ENCODE measurements at places on chromosomes 13 and 19.

DNA sequence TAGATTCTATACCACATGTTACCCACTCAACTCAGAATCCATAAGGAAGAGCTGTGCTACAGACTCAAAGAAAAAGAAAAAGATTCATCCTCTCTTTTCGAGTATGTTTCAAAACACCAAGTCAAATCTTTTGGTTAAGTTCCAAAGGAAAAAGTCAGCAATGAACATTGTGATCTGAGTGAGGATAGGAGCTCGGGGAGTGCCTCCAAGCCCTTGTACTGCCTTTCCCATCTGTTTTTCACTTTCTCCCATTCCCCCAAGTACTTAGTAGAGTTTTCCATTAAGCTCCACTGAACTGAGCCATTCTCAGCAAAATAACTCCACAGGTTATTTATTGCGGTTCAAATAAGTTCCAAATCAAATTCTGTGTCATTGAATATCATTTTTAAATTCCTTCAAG lies 47.7 kb upstream of the MAB21L1 start:
- no peak for DNase-seq

DNA sequence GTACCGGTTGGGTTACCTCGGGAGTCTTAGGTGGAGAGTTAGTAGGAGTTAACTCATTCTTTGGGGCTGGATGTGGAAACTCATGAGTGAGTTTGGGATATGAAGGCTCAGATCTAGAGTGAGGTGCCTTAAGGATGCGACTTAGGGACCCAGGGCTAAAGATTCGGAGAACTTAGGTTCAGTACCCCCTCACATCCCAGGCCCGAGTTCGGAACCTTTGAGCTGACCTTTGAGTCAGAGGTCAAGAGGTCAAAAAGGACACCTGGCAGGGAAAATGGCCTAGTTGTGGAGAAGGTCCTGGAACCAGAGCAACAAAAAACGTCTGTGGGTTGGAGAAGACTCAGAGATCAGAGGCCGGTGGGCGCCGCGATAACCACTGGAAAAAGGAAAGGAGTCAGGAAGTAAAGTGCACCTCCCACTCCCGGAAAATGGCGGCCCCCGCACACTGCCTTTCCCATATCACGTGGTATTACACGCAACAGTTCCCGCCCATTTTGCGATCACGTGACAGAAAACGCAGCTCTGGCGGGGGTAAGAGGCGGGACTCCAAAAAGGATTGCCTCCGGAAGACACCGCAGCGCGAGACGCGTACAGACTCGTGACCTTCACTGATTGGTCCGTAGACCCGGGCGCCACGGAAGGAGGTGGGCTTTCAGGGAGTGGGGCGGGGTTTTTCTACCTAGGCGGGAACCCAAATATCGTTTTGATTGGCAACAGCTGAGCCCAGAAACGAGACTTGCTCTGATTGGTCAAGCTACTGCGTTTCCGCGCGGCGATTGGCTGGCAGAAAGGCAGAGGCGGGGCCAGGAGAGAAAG lies at the start of gene ACTMAP:
ACTMAP (minus strand) TSS at position 420 of the 816 bp plus-strand sequence. CDS start 674 bp downstream, outside the sequence.
- peak; percentile 98 for DNase-seq

DNA sequence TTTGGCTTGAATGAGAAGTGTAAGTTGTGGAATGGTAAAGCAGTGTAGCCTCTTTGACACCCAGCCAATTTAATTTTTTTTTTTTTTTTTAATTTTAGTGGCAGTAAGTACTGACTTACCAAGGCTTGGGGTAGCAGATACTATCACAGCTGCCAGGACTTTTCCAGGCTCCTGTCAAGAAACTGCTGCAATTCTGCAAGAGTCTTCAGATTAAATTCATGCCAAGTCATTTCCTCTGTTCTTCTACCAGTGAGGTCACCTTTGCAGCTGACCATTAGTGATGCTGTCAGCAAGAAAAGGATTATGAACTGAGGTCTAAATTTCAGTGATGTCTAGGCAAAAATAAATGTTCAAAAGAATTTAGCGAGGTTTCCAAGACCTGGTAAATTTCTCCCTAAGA lies 91.2 kb downstream of the GGACT start:
- DNase-seq = no peak

GRCh38 chr13:77544758-77545338 lies 9.3 kb downstream of the SCEL start:
- DNase-seq = no peak

DNA sequence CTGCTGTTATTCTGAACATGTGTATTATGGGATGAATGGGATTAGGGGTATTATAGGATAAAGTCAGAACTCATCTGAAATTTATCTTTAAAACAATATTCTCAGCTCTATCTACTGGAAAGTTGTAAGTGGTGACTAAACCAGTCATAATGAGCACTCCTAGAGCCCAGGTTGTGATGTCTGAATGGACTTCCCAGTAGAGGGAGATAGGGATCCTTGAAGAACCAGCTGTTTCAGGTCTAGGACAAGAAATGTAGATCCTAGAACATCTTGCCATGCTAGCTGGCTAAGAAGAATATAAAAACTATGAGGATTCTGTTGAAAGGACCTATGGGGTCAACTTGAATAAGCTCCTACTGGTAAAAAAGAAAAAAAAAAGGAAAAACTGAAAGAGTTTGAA lies 310.8 kb downstream of the SLC7A1 start:
- DNase-seq = no peak

GRCh38 chr13:77583581-77583980 lies 48.1 kb downstream of the SCEL start:
- DNase-seq = no peak

- no peak for DNase-seq
These were observed 10.3 kb upstream of the MEDAG start for GRCh38 chr13:30895773-30896172.

DNA sequence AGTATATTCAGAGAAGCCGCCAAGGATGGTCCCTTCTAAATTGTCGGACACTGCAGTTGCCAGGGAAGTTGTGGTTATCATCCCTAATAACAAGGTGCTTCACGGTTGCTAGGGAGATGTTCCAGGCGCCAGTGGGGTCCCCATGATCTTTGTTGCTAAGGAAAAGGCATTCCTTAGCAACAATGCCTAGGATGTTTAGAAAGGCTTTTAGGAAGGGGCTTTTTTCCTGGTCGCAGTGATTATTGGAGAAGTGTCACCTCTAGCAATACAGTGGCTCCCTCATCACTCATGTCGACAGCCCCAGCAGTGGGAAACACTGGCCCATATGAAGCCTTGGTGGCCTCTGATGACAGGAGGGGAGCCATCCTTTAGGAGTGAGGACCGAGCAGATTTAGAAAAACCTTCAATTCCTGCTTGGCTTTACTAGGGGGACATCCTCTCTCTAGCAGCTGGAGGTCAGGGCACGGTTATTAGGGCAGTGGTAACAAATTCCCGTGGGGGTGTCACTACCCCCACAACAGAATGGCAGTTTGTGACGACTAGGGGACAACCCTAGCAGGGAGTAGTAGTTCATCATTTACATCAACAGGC lies 6.4 kb upstream of the TMC4 start:
- no peak for DNase-seq

- no peak for DNase-seq
These were observed 6.0 kb upstream of the TEX30 start for GRCh38 chr13:102779436-102780159.

- no peak for DNase-seq
These were observed 1.5 kb downstream of the DHX34 start for GRCh38 chr19:47350630-47351029.

- no peak for DNase-seq
These were observed 18.0 kb upstream of the IZUMO2 start for GRCh38 chr19:50181121-50181520.

DNA sequence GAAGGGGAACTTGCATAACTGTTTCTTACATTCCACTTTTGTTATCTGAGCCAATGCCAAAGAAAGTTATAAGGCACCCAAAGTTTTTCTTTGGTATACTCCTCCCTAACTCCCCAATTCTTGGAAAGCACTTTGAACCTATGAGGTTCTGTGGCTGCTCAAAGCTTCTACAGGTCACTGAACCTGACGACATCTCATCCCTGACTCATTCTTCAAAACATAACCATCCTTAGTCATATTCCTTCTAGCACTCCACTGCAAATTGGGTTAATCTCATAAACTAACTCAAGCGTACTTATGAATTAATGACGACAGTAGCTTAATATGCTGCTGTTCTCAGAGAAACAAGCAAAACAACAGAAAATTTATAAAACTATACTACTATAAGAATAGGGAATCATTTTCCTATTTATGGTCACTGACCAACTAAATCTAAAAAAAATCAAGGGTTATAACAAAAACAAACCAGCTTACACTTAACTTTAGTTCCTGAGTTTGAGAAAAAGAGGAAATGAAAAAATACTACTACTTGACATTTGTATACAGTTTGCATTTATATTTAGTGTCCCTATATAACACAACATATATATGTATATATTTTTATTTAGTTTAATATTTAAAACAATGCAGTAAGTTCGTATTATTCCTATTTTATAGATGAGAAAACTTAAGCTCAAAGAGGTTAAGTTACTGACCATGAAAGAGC lies 69.1 kb downstream of the CAB39L start:
- no peak for DNase-seq

- DNase-seq = no peak
These were observed 152.6 kb downstream of the KLF12 start for GRCh38 chr13:73981595-73981994.

GRCh38 chr19:31504221-31504620 lies 155.0 kb upstream of the TSHZ3 start:
- DNase-seq = no peak

DNA sequence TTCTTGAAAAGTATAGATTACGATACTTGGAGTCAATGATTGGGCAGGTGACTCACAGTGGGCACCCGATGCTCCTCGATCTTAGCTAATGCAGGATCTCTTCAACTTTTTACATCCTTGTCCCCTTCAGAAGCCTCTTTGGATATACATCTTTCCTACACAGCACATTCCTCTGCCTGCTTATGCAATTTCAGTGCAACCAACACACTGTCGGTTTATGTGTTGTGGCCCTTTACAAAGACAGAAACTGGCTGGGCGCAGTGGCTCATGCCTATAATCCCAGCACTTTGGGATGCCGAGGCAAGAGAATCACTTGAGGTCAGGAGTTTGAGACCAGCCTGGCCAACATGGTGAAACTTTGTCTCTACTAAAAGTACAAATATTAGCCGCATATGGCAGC lies 2.6 kb downstream of the GPR42 start:
- DNase-seq = no peak

DNA sequence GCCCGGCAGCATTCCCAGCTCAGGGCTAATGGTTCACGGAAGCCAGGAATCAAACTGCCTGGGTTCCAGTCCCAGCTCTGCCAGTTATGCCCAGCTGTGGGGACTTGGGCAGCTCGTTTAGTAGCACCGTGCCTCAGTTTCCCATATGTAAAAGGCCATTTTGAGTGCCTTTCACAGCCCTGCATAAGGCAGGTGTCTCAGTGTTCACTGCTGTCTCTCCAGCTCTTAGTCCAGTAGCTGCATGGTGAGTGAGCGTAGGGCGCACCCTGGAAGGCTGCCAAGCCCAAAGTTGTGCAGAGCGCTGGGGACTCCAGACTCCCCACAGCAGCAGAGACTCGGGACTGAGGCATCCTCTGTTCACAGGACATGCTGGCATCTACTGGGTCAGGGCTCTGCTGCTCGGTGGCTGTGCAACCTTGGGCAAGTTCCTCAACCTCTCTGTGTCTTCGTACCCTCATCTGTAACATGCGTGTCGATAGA lies 5.5 kb downstream of the RPL28 start:
- no peak for DNase-seq

- no peak for DNase-seq
These were observed 4.3 kb upstream of the ACP5 start for GRCh38 chr19:11581740-11582139.

DNA sequence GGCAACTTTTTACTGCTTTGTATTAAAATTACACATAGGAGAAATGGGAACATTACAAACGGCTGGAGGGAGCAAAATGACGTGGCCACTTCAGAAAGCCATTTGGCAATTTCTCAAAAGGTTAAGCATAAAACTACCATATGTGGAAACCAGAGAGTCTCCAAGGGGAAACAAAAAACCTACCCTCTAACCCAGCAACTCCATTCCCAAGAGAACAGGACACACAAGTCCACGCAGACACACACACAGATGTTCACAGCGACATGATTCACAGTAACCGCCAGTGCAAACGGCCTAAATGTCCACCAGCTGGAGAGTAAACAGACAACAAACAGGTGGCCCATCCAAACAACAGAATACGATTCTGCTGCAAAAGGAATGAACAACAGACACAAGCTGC lies 37.2 kb downstream of the STK24 start:
- no peak for DNase-seq

DNA sequence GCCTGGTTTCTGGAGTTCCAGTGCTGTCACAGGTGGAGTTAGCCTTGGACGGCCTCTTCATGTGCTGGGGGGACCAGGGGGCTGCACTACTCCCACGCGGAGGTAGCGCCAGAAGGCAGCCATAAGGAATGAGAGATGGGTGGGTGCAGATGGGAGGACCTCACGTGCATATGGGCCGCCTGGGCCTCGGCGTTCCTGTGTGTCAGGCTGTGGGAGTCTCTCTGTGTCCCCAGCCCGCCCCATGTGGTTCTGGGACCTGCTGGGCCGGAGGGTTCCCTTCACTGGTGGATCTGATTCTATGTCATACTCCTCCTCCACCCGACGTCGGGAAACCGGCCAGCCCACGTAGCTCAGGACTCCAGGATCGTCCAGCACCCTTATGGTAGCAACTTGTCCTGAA lies 149.0 kb upstream of the SOX1 start:
- DNase-seq = no peak

DNA sequence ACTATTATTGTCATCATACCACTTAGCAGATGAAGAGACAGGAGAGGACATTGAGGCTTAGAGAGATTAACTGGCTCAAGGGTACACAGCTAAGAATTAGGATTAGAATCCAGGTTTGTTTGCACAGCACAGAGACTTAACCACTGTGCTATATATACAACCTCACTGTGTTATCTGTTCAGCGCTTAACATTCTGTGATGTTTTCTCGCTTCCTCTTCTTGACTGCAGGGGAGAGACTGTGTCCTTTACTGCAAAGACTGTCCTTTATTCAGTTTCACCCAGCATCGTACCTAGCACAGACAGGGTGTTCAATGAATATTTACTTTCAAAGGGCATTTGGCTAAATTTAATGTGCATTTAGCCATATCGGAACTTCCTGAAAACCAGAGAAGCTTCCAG lies 54.9 kb upstream of the PCDH8 start:
- DNase-seq = no peak

- no peak for DNase-seq
These were observed 82.8 kb downstream of the CRYL1 start for GRCh38 chr13:20442798-20443381.

DNA sequence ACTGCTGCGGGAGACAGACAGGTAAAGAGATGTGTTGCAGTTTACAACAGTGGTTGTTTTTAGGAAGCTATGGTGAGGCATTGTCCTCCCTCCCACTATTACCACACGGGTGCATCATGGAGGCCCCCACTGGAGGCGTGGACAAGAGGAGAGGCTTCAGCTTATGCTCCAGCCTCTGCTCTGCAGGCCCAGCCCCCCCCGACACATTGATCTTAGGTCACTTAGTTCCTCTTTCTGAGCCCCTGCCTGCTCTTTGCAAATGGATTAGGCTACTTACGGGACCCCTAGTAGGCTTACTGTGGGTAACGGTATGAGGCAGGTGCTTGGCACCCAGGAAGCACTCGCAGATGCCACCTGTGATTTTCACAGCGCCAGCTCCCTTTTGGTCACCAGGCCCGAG lies 123.9 kb downstream of the SLC7A1 start:
- no peak for DNase-seq

Measured in stimulated activated CD8-positive, alpha-beta memory T cell treated with anti-CD3 and anti-CD28 coated beads, Interleukin-7, amount 100 ng/mL, for 1 hour (primary cell).